GM12892 (cell line): ENCODE measurements at places on chromosomes 3 and 15.

DNA sequence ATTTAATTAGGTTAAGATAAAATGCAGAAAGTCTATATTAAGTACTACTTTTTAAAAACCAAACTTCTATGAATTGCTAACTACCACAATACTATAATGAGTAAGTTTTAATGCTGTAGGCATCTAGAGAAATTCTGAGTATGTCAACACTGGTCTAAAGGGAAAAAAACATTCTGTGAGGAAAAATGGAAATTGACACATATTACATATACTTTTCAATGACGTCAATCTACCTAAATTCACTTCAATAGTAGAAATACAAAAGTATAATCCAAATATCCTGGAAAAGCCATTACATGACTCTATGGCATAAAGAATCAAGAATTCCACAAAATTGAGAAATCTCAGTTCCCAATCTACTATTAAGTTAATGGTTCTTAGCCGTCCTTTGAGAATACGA lies 2.2 kb downstream of the SECISBP2L start:
- no peak for DNase-seq

DNA sequence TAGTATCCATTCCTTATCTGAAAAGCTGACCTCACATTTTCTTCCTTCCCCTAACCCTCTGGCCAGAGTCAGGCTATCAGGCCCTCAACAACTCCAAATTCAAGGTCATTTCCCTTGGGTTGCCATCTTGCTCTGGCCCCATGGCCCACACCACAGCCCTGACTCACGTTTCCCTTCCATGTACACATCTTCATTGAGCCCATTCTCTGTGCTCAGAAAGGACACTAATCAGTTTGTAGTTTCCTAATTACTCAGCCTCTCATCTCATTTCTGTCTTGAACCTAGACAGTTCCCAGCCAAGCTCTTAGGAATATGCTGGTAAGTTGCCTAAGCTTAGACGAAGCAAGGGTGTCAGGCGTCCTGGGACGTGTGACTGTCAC lies 14.9 kb downstream of the TGM5 start:
- DNase-seq, result no peak

DNA sequence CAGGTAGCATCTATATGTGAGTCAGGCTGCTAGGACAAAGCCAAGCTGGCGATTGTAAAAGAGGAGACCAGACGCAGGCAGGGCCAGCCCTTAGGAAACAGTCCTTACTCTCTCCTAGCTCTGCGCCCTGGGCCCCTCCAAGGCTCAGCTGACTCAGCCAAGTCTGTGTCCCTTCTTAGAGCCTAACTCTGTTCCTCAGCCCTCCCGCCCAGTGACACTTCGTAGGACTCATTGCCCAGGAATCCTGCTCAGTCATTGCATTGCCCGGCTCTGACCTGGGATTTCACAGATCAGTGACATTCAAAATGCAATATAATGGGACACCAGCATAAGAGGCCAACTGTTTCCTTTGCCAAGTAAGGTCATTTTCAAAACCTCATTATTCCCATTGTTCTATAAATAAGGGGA lies 244.2 kb downstream of the TLE3 start:
- no peak for DNase-seq

DNA sequence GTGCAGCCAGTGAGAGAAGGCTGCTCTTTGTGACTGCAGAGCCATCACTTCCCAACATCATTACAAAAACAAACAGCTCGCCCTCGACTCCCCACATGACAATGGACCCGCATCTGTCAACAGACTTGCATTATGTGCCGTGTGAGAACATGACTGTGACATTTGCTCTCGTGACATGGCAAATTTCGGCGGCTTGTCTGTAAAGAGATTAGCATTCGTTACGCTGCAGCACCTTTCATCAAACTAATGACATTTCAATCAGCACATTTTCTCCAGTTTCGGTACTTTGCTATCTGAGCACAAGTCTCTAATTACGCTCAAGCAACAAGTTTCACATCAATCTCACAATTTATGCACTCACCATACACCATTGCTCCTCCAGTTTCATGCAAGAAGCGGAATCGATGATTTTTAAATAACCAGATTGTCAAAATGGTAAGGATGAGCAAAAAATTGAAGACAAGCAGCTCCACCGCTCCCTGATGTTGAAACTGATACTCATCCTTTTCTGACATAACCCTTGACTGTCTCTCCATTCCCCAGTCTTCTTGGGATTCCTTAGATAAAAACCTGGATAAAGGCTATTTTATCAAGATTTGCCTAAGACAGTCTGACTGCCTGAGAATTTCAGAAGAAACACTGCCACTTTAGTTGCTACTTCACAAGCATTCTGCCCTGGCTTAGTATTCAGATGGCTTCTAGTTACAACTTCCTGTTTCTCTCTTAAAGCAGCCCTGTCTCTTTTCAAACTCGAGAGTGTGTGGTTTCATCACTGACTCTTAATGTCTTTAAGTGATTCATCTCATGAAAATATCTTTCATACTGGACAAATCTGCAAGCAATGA lies at the start of gene SLC9A9:
Gene SLC9A9, minus strand, starts transcription at position 682 of the 845 bp plus-strand sequence. Its CDS starts 146 bp downstream, at position 536.
- DNase-seq, result no peak

- DNase-seq, result no peak
Measured at GRCh38 chr3:124843506-124844177, 43.5 kb downstream of the ITGB5 start.

- no peak for DNase-seq
Measured at GRCh38 chr15:41940441-41940857, 31.9 kb downstream of the EHD4 start.

- no peak for DNase-seq
Measured at GRCh38 chr3:34185301-34185700, 386.9 kb downstream of the PDCD6IP start.

DNA sequence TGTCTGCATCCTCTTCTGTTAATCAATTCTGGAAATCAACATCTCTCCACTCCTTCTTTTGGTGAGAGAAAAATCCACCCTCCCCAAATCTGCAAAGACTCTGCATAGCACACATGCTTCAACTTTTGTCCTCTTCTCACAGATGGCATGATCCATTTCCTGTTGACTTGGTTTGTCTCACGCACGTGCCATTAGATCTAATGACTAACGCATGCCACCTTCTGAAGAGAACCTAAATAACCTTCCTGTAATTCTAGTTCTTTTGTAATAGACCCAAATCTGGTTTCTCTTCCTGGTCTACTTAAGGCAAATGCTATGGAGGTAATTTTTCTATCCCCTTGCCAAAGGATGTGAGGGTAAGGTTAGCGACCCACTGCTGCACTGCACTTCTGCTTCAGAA lies 51.0 kb upstream of the ATOSA start:
- no peak for DNase-seq

DNA sequence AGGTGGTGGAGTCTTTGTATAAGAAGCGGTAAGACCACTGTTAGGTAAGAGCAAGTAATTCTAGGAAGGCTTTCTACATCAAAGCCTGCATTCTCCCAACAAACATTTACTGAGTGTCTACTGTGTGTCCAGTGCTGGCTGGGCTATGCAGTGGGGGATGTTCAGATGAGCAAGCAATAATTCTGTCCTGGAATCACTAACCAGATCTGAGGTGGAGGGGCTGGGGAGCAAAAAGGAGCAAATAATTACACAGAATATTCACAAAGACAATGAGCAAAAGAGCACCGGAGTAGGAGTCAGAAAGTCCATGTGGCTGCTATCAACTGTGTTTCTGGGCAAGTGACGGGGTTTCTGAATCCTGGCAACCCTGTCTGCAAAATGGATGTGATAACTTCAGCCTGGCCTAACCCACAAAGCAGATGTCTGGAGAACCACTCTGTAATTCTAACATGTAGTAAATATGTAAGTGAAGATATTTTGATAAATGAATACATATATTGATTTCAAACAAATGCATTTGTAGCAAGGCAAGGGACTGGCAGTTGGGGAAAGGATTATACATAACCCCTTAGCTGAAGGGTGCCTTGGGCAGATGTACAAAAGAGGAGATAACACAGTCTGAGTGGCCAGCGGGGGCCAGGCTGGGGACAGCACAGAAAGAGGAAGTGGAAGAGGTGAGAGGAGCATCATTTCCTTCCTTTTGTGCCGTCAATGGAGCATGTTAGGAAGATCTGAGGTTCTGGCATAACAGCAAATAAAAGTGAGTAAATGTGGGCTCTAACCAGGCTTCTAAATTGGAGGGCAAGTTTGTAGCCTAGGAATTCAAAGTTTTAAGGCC lies 28.8 kb downstream of the CYP8B1 start:
- no peak for DNase-seq

DNA sequence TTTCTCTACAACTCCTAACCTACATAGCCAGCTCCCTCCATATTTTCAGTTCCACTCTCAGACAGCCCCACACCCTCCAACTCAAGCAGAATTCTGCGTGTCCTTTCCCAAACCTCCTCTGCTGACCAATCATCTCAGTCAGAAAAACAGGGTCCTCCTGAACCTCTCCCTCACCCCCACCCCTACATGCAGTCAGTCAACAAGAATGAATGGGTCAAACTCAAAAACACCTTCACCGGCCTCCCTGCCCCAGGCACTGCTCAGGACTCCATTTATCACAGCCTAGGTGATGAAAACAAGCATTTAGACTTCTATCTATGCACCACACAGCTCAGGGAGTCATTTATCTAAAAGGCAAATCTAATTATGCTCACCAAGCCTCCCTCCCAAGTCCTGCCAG lies 32.4 kb downstream of the MYL3 start:
- no peak for DNase-seq

DNA sequence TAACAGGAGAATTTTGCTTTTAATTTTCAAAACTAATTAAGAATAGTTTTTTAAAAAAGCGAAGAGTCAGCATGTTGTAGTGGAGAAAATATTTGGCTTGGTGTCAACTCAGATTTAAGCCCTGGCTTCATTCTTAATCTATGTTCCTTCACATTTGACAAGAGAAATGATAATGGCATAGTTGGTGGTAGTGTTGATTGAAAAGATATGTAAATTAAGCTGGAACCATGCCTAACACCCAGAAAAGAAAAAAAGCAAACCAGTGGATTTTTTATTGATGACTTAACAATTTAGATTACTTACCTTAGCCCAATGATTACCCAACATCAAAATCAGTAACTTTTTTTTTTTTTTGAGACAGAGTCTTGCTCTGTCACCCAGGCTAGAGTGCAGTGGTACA lies 27.4 kb downstream of the TCAIM start:
- no peak for DNase-seq

DNA sequence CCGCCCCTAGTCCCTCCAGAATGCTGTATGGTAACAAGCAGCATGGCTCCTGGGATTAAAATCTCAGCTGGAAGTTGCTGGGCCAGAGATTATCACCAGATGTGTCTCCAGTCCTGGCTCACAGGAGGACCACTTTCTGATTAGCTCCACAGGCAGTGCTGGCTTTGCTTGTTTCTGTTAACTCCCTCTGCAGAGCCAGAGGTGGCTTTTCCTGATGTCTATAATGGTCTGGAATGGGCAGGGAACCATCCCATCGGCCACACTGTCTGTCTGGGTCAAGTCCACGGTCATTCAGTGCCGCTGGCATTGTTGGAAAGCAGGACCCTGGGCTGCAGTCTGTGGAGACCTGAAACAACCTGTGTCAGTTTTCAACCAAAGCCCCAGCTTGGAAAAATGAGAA lies 119.6 kb upstream of the CTDSPL start:
- no peak for DNase-seq
